Lower lobe of right lung (tissue), 2 donors: ENCODE measurements at places on chromosomes 4 and X. TPM values are rescaled to one million over a fixed set of nuclear protein-coding genes. Genes with fewer than 3 reads are reported as not detected.

GRCh38 chr4:95585016-95585695, 36.4 kb upstream of the UNC5C start:
- DNase-seq: no peak

XG gene
- 0.41 TPM for total RNA-seq

GRCh38 chr4:18039113-18039512, 17.6 kb upstream of the LCORL start:
- DNase-seq: no peak

NKX3-2 gene
- not detected for total RNA-seq

- DNase-seq: no peak
Observed at GRCh38 chr4:1164040-1164439, 8.3 kb downstream of the SPON2 start.

DNA sequence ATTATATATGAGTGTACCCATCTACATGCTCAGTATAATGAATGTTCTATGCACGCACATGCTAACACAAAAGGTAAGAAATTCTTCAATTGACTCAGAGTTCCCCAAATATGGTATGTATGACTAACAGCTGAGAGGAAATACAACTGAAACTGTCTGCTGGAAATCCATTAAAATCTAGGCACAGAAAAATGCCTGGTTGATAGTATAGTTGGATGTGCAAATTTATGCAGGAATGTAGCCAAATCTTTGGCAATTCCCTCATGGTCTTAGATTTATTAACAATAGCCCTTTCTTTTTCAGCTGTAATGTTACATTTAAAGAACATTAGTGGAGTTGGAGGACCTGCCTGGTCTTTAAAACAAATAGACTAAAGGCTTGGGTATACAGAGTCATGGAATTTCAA, 5.5 kb downstream of the CAMK2D start:
- DNase-seq: no peak

MTNR1A gene
- not detected for total RNA-seq

FGA gene
- total RNA-seq: 35.4 TPM

DNA sequence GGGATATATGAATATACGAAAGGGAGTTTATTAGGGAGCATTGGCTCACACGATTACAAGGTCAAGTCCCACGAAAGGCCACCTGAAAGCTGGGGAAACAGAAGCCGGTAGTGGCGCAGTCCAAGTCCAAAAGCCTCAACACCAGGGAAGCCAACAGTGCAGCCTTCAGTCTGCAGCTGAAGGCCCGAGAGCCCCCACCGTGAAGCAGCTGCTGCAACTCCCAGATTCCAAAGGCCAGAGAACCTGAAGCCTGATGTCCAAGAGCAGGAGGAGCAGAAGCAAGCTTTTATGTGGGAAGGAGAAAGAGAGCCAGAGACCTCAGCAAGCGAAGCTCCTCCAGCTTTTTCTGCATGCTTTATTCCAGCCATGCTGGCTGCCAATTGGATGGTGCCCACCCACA, 275.8 kb downstream of the PTTG2 start:
- DNase-seq: no peak

- DNase-seq: no peak
Observed at GRCh38 chr4:173500841-173501591, 29.0 kb downstream of the HAND2 start.

DNA sequence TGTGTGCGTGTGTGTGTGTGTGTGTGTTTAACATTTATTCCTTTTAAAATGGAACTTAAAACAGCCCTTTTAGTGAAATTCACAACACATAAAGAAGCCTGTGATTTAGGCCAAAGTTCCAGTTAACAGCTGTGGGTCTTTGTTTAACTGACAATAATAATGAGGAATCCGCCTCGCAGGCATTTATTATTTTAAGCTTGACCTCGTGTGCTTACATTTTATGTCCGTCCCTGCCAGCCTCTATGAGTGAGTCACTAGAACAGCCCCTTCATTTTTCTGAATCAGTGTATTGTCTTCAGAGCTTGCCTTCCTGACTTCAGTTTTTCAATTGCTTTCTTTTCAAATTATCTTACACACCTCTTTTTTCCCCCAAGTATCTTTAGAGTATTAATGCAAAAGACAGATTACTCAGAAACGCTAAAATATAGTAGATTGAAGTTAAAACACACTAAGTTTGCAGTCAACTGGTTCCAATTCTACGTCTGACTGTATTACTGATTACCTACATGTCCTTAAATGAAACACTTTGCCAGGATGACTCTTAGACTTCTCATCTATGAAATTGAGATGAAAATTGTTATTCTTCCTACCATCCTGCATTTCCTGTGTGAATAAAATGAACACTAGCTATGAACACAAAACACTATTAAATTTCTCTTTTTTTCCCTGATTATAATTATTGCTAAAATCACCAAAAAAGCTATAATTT, 319.6 kb upstream of the HS3ST1 start:
- DNase-seq: no peak

FAM193A gene
- total RNA-seq: 26.1 TPM

DNA sequence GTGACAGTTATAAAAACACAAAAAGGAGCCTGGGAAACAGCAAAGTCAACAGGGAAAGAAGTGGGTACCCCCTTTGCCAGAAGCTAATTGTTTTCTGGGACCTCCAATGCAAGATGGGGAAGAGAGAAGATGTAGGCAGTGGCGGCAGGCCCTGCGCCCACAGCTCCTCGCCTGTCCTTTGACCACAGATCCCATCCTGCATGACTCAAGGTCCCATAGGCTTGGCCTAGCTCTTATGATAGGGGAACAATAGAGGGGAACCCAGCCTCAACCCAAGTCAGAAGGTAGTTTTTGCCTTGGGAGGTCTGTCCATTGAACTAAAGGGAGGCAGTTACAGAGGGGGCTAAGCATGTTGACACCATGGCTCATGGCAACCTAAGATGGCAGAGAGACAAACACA, 14.2 kb downstream of the ZMYM3 start:
- DNase-seq: no peak

BEX2 gene
- total RNA-seq: 14.3 TPM

SLC26A1 gene
- total RNA-seq: 1.0 TPM

GRCh38 chrX:67585401-67585800, 41.6 kb downstream of the AR start:
- DNase-seq: no peak

ZCCHC4 gene
- total RNA-seq: 12.2 TPM

- DNase-seq: peak; percentile 68
Observed at GRCh38 chr4:109434007-109434971, 674 bp downstream of the SEC24B start.

- DNase-seq: no peak
Observed at GRCh38 chrX:43860646-43861370, 21.4 kb downstream of the MAOB start.

- DNase-seq: no peak
Observed at GRCh38 chr4:5992171-5992827, 25.9 kb downstream of the C4orf50 start.

ANKRD50 gene
- total RNA-seq: 22.5 TPM

ZNF157 gene
- total RNA-seq: 0.21 TPM

DNA sequence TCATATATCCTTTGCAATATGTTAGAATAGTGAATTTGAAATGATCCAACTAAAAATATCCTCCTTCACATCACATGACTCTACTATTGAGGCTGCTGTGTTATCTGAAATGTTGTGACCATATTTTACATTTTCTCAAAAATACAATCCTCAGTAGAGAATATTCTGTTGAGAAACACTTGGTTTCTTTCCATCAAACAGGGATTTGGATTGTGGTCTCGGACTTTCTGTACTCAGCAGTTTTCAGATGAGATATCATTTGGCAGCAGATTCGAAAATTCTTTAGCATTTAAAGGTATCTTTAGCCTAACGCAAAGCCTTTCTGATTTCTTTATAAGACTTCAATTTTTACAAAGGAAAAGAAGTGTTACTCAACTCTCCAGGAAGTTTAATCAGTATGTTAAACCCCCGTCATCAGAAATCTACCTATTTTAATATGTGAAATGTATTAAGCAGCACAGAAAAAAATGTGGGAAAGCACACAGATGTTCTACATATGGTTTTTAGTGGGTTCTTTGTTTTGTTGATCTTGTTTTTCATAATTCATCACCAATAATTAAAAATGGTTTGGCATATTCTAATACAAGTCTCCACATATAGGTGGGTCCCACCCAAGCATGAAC, 55.4 kb upstream of the ANXA3 start:
- DNase-seq: no peak
